ENCODE measurements at places on chromosomes 3 and 15. TPM values are rescaled to one million over a fixed set of nuclear protein-coding genes. Genes with fewer than 3 reads are reported as not detected.

The ATP8B4 gene
- 3.9 TPM for polyA plus RNA-seq

The NRG4 gene
- 4.5 TPM for polyA plus RNA-seq

- DNase-seq: no peak
These were observed 109.9 kb downstream of the TBC1D5 start for GRCh38 chr3:17632401-17633100.

DNA sequence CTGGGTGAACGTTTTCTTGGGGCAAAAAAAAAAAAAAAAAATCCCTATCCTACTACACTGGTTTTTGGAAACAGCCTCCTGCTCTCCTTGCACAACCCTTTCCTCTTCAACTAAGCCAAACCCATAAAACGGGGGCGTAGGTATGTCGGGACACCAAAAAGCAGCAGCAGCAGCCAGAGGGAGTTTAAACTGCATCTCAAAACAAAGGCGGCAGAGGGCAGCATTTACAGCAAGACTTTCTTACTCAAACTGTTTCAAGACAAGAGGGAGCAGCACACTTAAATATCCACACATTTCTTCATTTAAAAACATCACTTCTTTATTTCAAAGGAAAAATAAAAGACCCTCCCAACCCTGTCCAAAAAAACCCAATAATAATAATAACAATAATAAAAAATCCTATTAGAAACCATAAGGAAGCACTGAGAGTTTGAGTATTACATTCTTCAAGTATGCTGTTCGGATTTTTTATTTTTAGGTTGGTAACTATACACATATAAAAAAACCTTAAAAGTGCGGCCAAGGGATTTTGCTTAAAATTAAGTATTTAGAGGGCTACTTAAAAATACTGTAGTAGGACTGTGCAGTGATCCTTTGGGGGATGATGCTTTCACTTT lies 43.9 kb upstream of the PLXND1 start:
- DNase-seq: no peak

DNA sequence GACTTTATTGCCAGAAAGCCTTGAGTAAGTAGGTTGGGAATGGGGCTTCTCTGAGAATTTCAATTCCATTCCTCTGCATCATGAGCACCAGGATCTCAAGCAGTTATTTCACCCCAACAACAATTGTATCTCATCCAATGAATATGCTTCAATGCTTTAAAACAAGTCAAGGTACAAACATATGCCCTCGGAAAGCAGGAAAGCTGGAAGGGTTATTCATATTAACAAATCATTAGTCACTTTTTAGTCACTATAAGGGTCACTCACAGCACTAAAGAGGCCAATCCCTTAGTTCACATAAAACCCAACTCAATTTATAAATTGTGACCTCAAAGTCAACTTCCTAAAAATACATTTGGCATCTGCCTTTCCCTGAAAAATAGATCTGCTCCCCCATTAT lies 16.2 kb downstream of the MB21D2 start:
- DNase-seq: no peak

DNA sequence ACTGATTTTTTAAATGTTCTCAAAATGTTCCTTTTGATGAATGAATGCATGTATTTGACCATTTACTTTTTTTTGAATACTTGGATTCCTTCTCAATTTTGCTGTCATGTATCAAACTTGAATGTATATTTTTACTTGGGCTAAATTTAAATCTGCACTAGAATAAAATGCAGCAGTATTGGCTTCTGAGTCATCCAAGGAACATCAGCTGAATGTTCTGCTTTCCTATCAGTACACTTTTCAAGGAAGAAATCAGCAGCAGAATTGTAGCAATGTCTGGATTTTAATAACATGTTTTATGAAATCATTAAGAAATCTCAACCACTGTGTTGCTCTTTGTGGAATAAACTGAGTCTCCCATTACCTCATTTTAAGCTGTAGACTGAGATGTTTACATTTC lies 57.0 kb upstream of the COL6A6 start:
- no peak for DNase-seq
